ENCODE measurements at places on chromosomes 1 and 21.

- no peak for DNase-seq
Observed at GRCh38 chr1:92707292-92707691, 77.6 kb downstream of the EVI5 start.

- peak; percentile 89 for DNase-seq
Observed at GRCh38 chr1:220748089-220748934, at the start of gene MTARC2. TSS of gene MTARC2 (plus strand) at chr1:220748322. CDS start at chr1:220748532, 210 bp downstream.

GRCh38 chr1:78902641-78903040, 103.9 kb downstream of the ADGRL4 start:
- no peak for DNase-seq

DNA sequence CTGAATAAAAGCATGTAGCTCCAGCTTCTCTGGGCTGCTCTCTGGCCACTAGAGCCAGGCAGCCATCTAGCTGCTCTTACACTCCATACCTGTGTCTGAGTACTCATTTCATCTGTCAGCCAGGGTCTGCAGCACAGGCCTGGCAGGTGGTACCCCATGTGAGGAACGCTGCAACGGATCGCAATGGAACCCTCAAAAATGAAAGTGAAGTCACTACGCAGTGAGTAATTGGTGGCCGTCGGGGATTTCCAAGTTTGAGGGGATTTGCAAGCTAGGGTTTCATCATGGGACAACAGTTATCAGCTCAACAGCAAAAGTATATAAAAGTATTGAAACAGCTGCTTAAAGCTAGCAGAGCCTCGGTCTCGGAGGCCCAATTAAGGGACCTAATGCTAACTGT, 186.7 kb downstream of the HFM1 start:
- DNase-seq, result no peak

DNA sequence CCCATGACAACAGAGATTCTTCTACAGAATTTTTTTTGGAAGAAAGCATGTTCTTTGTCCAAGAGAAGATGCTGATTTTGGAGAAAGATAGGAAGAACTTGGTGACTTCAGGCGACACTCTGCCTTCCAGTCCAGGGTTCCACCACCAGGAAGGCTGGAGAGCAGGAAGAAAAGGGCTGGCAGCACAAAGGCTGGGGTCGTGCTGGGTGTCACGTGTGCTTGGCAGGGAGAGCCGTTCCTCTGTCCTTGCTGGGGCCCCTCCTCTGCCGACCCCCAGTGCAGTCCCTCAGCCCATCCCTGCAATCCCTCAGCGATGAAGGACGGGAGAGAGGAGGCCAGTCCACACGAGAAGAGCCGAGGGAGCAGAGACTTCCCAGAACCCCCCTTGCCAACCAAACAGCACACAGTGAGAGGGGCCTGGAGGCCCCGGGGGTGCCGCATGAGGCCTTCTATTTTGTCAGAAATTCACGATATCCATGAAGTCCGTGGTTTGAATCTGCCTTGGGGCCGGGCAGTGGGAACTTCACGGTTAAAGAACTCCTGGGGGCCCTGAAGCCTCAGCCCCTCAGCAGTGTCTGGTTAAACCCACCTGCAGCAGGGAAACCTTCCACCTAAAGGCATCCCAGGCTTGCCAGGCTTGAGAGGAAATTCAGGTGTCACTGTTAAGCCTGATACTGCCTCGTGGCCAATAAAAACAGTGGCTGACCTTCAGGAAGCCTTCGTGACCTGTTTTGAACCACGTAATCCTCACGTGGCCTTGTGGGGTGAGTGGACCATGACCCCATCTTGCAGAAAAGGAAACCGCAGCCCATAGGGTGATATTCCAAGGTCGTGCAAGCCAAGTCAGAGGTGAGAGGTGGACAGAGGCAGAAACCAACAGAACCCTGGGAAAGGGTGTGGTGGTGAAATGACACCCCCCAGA, 3.4 kb downstream of the KRTAP10-12 start:
- no peak for DNase-seq

- no peak for DNase-seq
Observed at GRCh38 chr1:232909752-232910151, 40.7 kb upstream of the NTPCR start.

DNA sequence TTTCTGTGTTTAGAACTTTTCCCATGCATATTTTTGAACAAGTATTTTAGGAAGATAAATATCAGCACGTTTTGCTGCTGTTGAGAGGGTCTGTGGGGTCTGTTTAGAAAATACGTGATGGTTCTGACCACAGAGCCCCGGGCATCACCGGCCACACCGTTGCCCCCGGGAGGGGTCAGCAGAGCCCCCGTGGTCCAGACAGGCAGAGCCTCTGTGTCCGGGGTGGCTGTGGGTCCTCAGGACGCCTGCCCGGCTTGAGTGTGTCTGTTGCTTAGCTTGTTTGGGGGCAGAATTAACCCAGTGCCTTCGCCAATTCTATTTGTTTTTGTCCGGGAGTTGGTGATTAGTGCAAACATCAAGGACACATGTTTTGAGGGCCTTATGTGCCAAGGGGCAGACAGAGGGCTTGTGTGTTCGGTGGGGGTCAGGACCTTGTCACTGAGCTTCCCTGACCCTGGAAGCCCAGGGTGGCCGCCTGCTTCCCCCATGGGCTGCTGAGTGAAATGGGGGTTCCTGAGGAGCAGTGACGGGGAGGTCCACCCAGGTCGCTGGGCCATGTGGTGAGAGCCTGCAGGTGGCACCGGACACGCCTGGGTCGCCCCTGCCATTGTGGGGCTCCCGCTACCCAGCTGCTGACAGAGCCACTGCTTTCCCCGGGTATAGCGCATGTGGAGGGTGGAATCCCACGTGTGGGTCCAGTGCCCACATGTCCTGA, 122.2 kb downstream of the SIK1 start:
- no peak for DNase-seq

DNA sequence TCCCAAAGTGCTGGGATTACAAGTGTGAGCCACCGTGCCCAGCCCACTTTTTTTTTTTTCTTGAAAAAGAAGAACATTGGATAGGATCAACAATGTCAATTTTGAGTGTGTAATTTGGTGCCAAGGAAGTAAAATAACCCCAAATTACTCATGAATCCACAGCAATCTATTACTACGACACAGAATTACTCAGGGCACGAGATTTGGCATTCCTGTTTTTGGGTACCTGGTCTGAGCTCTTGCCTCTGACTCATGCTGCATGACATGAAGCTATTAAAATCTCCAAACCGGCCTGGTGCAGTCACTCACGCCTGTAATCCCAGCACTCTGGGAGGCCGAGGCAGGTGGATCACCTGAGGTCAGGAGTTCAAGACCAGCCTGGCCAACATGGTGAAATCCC, 10.4 kb downstream of the RNF19B start:
- DNase-seq, result no peak

GRCh38 chr1:17632541-17633184, 93.2 kb downstream of the ARHGEF10L start:
- peak; percentile 57 for DNase-seq

DNA sequence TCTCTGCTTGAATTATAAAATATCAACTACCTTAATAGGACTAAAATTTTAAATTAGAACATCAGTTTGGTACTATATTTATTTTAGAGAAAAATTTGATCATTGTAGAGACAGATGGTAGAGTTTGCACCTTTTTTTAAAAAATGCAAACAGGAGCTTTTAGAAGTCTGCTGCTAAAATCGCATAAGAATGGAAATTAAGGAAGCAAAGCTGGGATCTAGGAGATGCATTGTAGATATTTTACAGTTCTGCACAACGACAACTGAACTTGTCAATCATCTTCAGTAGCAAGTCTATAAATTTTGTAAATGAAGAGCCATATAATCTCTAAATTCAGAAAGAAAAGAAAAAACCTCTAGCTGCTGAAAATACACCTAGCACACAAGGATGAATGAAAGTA, 185.6 kb upstream of the KCNK2 start:
- DNase-seq, result no peak

GRCh38 chr1:64663668-64664067, 81.2 kb upstream of the RAVER2 start:
- no peak for DNase-seq

DNA sequence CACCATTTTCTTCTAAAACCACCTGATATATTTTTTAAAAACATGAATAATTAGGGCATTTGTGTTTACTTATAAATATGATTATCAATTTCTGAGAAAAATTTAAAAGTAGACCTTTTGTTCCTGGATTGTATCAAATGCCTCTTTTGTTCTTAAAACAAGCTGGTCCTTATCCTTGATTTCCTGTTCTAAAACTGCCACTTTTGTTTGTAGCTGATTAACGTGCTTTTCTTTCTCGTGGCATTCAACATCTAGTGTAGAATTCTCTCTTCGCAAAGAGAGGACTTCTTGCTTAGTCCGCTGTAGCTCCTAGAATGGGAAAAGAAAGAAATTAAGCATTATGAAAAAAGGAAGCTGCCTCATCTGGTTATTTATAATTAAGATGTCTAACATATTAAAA, 25.0 kb downstream of the SASS6 start:
- no peak for DNase-seq

All from adipocyte (in vitro differentiated cells).